ENCODE measurements at places on chromosomes 1 and 21.

GRCh38 chr1:119595168-119595567, 52.9 kb downstream of the ZNF697 start:
- DNase-seq: no peak

DNA sequence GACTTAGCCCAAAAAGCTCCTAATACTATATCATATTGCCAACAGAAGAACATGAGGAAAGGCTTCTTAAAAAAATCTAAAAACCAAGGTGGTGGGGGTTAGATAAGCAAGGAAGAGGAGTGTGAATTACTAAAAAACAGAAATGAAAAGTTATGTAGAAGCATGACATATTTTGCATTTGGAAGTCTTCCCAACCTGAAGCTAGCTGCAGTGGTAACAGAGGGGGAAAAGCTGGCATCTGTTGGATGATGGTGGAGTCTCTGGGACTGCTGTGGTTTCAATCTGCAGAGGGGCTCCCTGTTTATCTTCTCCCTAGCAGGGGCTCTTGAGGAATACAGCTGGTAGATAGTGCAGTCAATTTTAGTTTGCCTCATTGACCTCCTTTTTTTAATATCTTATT, 249.2 kb upstream of the KIAA0040 start:
- no peak for DNase-seq

DNA sequence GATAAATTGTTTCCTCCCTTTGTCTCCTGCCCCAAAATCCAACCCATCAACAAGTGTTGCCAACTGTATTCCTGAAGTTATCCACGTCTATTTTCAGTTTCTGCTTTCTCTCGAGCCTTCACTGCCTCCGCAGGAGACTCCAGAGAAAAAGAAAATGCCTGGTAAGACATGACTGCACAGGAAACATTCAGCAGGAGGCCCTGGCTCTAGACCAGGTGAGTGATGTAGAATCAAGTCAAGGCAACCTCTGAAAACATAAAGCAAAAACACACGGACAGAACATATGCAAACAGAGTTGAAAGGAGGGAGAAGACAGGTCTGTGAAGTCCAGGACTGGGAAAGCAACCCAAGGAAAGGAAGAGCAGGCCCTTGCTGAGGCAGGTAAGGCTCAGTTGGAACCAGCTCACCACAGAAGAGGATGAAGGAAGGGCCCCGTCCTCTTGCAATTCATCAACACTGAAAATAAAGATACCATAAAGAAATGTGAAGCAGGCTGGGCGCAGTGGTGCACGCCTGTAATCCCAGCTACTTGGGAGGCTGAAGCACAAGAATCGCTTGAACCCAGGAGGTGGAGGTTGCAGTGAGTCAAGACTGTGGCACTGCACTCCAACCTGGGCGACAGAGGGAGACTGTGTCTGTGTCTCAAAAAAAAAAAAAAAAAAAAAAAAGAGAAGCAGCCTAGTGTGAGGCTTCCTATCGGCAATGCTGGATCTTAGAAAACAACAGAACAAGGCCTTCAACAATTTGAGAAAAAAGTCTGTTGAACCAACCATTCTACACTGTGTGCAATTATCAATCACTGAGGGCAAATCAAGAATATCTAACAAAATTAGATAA, 8.8 kb downstream of the NOL9 start:
- no peak for DNase-seq

- DNase-seq: no peak
Observed at GRCh38 chr1:47650611-47651010, 212.8 kb downstream of the FOXD2 start.

DNA sequence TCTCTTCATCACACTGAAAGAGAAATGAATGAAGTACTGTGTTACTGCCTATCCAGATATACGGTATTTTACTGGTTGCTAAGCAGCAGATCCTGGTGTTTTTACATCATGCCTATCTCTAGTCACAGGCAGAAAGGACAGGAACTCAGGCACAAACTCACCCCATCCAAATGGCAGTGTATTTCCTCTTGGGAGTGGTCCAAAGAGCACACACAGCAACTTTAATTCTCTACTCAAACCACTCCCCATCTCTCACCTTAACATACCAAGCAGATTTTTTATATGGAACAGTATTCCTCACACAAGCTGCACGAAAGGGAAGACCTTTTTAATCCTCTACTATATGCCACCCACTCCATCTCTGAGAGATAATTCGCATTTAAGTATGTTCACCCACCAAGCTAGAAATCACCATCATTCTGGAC, 27.3 kb downstream of the EIF4G3 start:
- peak; percentile 13 for DNase-seq

GRCh38 chr1:244209955-244210354, 158.9 kb downstream of the ZBTB18 start:
- DNase-seq: no peak

DNA sequence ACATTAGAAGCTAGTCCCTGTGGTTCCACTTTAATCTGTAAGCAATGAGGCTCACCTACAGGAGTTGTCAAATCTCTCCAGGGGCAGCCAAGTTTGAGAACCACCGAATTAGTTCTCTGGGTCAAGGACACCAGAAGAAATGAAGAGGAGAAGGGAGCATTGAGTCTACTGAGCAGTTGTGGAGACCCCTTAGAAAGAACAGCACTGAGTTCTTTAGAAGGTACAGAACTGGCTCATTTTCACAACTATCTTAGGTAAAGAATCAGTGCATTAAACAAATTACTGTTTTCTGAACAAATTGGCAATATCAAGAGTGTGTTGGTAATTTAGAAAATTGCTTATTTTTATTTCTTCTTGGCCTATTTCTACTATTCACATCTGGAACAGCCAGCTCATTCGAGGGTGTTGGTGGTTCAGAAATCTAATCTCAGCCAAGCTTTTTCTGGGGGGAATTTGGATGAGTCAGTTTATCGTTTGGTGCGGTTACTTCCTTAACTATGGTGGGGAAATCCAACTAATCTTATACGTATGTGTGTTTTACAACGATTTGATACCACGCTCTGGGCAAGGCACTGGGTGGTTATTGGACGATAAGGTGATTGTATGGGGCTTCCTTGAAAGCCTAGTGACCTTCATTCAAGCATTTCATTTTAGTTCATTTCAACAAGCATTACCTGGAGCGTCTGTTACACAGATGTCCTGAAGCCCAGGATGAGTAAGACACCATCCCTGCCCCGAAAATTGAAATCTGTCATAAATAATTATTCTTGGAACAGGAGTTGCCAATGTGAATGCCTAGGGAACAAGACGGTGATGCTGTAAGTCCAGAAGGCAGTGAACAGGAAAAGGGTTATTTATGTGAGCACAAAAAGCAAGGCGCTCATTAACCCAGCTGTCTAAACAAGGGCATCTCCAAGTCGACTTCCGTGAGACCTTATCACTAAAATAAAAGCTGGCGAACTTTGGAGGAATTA, 52.0 kb upstream of the TMPRSS2 start:
- no peak for DNase-seq

- DNase-seq: peak; percentile 51
Observed at GRCh38 chr1:180188091-180188506, 33.4 kb downstream of the QSOX1 start.

- no peak for DNase-seq
Observed at GRCh38 chr1:29675481-29676263, 439.4 kb downstream of the PTPRU start.

DNA sequence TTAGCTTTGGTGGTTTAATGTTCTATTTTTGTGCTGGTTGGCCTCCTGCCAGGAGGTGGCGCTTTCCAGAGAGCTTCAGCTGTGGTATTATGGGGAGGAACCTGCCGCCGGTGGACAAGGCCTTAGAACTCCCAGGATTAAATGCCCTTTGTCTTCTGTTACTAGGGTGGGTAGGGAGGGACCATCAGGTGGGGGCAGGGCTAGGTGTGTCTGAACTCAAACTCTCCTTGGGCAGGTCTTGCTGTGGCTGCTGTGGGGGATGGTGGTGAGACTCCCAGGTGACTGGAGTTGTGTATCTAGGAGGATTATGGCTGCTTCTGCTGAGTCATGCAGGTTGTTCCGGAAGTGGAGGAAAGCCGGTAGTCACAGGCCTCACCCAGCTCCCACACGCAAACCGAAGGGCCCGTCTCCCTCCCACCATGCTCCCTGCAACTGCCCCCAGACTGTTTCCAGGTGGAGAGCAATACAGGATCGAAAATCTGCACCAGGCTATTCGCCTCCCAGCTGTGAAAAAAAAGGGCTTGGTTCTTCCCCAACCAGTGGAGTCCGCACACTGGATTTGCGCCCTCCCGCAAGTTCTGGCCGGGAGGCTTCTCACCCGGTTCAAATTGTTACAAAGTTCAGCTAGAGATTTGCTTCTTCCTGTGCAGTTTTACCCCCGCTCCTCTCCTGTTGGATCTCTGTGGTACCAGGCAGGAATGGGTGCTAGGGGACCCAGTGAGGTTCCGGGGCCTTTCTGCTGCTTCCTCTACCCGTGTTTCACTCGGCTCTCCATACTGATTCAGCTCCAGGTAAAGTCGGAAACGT, 220.5 kb downstream of the CENPF start:
- no peak for DNase-seq

DNA sequence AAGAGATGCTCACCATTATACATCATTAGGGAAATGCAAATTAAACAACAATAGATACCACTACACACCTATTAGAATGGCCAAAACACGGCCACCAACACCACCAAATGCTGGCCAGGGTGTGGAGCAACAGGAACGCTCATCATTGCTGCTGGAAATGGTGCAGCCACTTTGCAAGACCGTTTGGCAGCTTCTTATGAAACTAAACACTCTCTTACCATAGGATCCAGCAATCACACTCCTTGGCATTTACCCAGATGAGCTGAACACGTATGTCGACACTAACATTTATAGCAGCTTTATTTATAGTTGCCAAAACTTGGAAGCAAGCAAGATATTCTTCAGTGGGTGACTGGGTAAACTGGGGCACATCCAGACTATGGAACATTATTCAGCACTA, 28.9 kb upstream of the ADARB1 start:
- no peak for DNase-seq

DNA sequence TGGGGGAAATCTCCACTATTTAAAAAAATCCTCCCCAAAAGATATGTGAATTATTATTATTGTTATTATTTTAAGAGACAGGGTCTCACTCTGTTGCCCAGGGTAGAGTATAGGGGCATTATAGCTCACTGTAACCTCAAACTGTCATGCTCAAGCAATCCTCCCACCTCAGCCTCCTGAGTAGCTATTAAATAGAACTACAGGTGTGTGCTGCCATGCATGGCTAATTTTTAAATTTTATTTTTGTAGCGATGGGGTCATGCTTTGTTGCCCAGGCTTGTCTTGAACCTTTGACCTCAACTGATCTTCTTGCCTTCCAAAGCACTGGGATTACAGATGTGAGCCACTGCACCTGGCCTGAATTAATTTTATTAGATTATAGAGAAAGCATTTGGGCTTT, 116.8 kb downstream of the RABGAP1L start:
- no peak for DNase-seq

DNA sequence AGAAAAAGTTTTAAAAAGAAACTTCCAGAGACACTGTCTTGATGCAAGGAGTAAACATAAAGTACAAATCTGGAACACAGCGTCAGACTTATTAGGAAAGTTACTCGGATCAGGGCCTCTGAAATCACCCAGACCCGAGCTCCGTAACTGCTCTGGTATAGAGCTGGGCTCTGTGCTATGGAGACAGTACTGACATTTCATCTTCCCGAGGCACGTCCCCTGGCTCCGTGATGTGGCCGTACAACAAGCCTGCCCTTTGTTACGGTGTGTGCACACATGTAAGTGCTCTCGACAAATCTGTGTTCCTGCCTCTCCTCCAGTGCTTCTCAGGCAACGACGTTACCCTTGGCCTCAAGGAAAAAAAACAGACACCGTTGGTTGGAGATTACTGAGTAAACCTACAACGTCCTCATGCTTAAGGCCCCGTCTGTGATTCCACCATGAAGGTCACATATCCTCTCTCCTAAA, 107.0 kb upstream of the IRF2BP2 start:
- DNase-seq: no peak

DNA sequence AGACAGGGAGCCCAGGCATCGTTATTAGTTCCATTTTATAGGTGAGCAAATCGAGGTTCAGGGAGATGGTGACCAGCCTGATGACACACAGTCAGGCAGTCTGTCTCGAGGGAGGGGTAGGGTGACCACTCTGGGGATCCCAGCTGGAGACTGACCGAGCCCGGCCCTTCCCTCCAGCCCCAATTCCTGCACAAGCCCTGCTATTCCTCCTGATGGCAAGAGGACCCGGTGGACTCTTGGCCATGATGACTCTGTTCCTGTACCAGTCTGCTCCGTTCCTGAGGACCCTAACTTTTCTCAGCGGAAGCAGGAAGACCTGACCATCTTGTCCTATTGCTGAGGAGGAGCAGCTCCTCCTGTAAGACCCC, 391 bp downstream of the AGT start:
- DNase-seq: no peak

- DNase-seq: no peak
Observed at GRCh38 chr1:234616644-234617043, 6.7 kb upstream of the IRF2BP2 start.

DNA sequence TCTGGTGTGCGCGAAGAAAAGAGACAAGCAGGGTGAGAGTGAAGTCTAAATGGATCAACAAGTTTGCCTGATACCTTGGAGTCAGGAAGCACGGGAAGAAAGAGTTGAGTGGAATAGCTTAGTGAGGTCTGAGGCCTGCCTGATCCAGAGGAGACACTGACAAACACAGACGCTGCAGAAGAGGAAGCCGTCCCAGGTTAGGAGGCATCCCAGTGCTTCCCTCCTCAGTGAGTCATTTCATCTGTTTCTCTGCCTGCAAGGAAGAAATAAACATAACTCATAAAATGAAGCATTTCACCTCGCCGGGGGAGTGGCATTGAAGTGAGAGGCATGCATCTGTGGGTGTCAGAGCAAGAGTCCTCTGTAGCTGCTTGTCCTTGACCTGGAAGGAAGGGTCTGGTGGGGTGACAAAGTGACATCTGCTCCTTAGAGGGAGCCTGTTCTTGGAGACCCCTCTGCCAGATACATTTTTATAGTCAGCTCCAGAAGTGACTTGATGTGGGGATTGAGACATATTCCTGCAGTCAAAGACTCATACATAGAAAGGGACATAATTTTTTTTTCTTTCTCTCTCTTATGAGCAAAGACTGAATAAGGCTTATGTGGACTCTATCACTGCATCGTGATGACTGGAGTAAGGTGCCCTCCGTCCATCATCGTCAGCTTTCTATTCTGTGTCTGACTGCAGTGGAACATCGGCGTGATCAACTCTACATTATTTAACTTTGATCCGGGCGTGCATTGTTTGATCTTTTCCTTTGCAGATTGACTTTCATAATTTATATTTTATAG, 256.7 kb downstream of the KIF26B start:
- DNase-seq: no peak

GRCh38 chr1:37073854-37074379, 39.6 kb upstream of the GRIK3 start:
- no peak for DNase-seq

DNA sequence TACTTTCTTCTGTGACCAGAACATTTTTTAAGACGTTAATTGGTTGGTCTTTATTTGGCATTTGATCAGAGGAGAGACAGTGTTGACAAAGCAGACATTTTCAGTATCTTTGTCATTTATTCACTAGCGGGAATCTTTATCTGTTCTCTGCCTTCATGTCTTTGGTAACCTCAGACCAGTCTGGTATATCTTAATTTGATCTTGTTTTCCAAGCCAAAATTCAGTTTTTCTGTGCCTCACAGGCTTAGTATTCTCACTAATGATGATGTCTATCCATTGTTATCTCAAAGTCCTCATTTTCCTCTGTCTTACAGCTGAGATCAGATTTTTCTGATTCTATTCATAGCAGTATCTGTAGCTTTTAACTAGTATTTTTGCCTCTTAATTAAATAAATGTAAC, 158.7 kb downstream of the GPR52 start:
- DNase-seq: no peak

All from H54 (cell line).